ENCODE measurements at places on chromosomes 7 and 10. TPM values are rescaled to one million over a fixed set of nuclear protein-coding genes. Genes with fewer than 3 reads are reported as not detected.

DNA sequence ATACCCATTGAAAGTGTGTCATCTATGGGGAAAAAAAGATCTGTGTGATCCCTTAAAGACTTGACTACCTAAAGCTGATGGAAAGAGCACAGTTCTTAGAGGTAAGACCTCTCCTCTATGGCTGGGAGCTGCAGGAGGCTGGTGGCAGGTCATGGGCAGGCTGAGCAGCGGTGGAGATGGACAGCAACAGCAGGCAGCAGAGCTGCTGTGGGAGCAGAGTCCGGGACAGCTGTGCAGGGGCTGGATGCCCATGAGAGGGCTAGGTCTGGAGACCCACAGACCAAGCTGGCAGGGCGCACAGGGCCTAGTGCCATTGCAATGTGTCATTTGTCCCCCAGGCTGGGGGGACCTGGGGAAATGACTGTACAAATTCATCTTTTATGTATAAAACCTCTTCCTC, 13.4 kb upstream of the EPHA1 start:
- DNase-seq: no peak

DNA sequence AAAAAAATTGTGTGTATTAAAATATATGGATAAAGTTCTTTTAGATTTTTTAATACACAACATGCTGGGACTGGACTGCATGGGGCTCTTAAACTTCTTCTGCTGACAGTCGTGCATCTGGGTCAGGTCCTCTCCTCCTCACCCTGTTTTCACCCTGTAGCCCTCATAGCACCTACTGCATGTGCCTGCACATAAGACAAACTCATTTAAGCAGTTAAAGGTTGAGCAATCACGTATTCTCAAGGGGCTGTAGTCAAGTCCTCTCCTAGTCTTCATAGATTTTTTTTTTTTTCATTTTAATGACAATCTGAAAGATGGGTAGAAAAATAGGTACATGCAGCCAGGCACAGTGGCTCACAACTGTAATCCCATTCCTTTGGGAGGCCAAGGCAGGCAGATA, 23.6 kb upstream of the PDCD4 start:
- DNase-seq: no peak

- no peak for DNase-seq
These were observed 465.6 kb downstream of the DPP6 start for GRCh38 chr7:154517768-154518167.

The DNAH11 gene
- not detected for total RNA-seq

The SLC26A3 gene
- total RNA-seq: not detected

The GATA3 gene
- not detected for total RNA-seq
